ENCODE measurements at places on chromosomes 2 and 18.

- H3K4me3 ChIP-seq, result no peak overlapping the region
- H3K36me3 ChIP-seq, result no peaks in the 10 kb centered on the region
- no peak overlapping the region for H3K27ac ChIP-seq
Measured at GRCh38 chr18:10195529-10195928, 258.9 kb upstream of the APCDD1 start.

DNA sequence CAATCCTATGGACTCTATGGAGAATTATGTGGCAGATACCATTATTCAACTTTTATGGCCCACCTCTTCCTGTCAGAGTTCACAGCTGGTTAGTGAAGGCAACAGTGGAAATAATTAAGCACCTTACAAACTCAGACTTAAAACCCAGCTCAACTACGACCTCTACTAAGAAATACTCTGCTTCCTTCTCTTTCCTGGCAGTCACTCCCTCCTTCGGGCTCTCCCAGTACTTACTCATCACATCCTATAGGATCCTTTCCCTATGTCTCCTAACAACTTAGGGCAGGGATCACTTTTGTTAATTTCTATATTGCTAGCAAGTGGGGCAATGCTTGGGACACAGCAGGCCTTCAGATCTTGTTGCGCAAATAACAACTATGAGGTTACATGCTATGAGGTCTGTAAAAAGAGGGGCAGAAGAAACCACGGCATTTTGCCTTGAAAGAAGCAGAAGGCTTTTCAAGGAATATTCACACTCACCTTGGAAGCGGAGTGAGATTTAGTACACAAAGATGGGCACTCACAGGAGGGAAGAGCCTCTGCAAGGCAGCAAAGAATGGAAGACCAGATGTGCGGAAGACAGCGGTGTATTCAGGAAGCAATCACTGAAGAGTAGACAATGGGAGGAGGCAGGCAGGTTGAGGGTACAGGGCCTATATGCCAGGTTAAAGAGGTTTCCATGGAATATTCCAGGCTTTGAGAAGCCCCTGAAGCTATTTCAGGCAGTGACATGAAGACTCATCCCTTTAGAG lies 2.1 kb downstream of the STK39 start:
- no peak for DNase-seq
- peaks cover 7% of the 10 kb centered on the region for H3K36me3 ChIP-seq
- peaks cover 38% of the 10 kb centered on the region for H3K4me1 ChIP-seq
- peak overlapping the region; percentile 90 for H3K4me3 ChIP-seq
- H3K27ac ChIP-seq, result peak overlapping the region; percentile 87

DNA sequence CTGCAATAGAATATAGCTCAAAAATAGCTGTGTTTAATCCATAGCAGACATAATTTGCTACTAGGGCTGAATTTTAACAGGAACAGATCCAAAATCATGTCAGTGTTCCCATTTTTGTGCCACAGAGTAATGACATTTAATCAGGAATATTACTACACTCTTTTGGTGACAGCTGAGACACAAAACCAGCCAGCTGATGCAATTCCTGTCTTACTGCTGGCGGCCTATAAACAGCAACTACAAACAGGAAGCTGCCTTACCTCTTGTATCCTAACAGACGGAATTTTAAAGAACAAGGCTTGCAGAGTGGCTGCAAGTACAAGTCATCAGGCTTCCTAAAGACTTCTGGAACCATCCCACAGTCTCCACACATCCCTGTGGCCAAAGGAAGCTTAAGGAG lies 218.1 kb downstream of the ZNF521 start:
- H3K4me1 ChIP-seq, result no peaks in the 10 kb centered on the region
- H3K4me3 ChIP-seq, result no peak overlapping the region
- no peak overlapping the region for H3K27ac ChIP-seq
- no peaks in the 10 kb centered on the region for H3K27me3 ChIP-seq

- H3K4me3 ChIP-seq, result no peak overlapping the region
- no peak for DNase-seq
- H3K27me3 ChIP-seq, result peaks cover 1% of the 10 kb centered on the region
- peaks cover 42% of the 10 kb centered on the region for H3K4me1 ChIP-seq
Measured at GRCh38 chr2:24797644-24798043, 4.4 kb downstream of the CENPO start.

GRCh38 chr2:238668426-238668825 lies 179.5 kb upstream of the TWIST2 start:
- no peak overlapping the region for H3K27ac ChIP-seq
- peaks cover 4% of the 10 kb centered on the region for H3K27me3 ChIP-seq
- H3K36me3 ChIP-seq, result peaks cover 1% of the 10 kb centered on the region
- H3K4me1 ChIP-seq, result peaks cover 14% of the 10 kb centered on the region
- no peak for DNase-seq
- H3K4me3 ChIP-seq, result no peak overlapping the region

DNA sequence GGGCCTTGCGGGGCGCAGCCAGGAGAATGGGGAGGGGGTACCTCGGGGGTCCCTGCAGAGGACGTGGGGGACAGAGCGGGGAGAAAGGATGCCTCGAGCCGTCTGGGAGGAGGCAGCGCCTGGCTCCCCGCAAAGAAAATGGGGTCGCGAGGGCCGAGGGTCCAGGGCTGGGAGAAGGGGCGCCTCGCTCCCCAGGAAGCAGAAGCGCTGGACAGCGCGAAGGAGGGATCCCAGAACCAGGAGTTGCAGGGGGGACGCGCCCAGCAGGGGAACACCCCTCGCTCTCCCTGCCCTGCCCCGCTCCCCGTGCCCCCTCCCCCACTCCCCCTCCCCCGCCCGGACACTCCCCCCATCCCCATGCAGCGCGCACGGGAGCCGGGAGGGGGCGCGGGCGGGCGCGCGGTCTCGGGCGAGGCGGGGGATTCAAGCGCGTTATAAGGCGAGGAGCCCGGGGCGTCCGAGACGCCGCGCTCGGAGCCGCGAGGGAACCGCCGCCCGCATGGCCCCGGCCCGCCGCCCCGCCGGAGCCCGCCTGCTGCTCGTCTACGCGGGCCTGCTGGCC lies at the start of gene ERFE:
Gene ERFE (plus strand): TSS at position 462 of the 562 bp plus-strand sequence. CDS start 38 bp downstream, at position 500.
- H3K4me1 ChIP-seq, result peaks cover 7% of the 10 kb centered on the region
- peak; percentile 29 for DNase-seq
- H3K4me3 ChIP-seq, result peak within 1 kb of the TSS; percentile 68
- no peak within 1 kb of the TSS for H3K27ac ChIP-seq

All from activated T-helper 1 cell treated with anti-CD3 and anti-CD28 coated beads, Interleukin-12 subunit alpha, Interleukin-12 subunit beta, Interleukin-2, Interleukin-4 antibody, amounts not matched to agents 30 ng/mL and 10 ng/mL and 1 ng/mL, durations not matched to agents 14 hours and 24 hours and 36 hours (primary cell).